ENCODE measurements at places on chromosomes 13 and 19. TPM values are rescaled to one million over a fixed set of nuclear protein-coding genes. Genes with fewer than 3 reads are reported as not detected.

The ZNF324 gene
- 9.0 TPM for total RNA-seq

The NKPD1 gene
- 0.16 TPM for total RNA-seq

The KCNK6 gene
- 3.6 TPM for total RNA-seq

The APLP1 gene
- 3.3 TPM for total RNA-seq

The ZNF845 gene
- total RNA-seq: 6.6 TPM

The ONECUT3 gene
- total RNA-seq: not detected

DNA sequence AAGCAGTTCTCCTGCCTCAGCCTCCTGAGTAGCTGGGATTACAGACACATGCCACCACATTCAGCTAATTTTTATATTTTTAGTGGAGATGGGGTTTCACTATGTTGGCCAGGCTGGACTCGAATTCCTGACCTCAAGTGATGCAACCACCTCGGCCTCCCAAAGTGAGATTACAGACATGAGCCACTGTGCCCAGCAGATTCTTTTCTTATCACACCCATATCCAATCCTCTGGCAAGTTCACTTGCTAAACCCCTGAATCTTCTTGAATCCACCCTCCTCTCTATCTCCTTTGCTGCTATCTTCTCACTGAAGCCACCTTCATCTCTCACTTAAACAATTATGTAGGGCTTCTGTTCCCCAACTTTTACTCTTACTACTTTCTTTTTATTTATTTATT lies 17.5 kb downstream of the TMEM143 start:
- H3K27me3 ChIP-seq: no peaks in the 10 kb centered on the region
- no peaks in the 10 kb centered on the region for H3K4me1 ChIP-seq
- H3K36me3 ChIP-seq: no peaks in the 10 kb centered on the region
- no peak for DNase-seq

- peak overlapping the region; percentile 29 for H3K27ac ChIP-seq
- peak overlapping the region; percentile 80 for H3K4me3 ChIP-seq
- H3K27me3 ChIP-seq: peaks cover 41% of the 10 kb centered on the region
- H3K4me1 ChIP-seq: no peaks in the 10 kb centered on the region
- peak; percentile 51 for DNase-seq
Observed at GRCh38 chr13:71864986-71865873, 1.8 kb downstream of the DACH1 start.

- H3K4me3 ChIP-seq: no peak overlapping the region
- no peaks in the 10 kb centered on the region for H3K36me3 ChIP-seq
- H3K27ac ChIP-seq: no peak overlapping the region
- H3K4me1 ChIP-seq: no peaks in the 10 kb centered on the region
Observed at GRCh38 chr13:21344662-21345176, 114.4 kb downstream of the ZDHHC20 start.

The ARHGAP33 gene
- total RNA-seq: 12.8 TPM

DNA sequence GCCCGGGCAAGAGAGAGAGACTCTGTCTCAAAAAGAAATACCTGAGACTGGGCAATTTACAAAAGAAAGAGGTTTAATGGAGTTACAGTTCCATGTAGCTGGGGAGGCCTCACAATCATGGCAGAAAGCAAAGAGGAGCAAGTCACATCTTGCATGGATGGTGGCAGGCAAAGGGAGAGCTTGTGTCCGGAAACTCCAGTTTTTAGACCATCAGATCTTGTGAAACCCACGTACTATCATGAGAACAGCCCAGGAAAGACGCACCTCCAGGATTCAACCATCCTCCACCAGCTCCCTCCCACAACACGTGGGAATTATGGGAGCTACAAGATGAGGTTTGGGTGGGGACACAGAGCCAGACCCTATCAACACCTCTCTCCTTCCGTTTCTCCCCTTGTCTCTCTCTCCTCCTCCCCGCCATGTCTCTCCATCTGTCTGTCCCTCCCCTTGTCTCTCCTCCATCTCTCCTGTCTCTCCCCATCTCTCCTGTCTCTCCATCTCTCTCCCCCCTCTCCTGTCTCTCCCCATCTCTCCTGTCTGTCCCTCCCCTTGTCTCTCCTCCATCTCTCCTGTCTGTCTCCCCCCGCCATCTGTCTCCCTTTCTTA lies 10.0 kb downstream of the POLR2E start:
- H3K27me3 ChIP-seq: no peaks in the 10 kb centered on the region
- no peaks in the 10 kb centered on the region for H3K4me1 ChIP-seq
- no peak overlapping the region for H3K27ac ChIP-seq

DNA sequence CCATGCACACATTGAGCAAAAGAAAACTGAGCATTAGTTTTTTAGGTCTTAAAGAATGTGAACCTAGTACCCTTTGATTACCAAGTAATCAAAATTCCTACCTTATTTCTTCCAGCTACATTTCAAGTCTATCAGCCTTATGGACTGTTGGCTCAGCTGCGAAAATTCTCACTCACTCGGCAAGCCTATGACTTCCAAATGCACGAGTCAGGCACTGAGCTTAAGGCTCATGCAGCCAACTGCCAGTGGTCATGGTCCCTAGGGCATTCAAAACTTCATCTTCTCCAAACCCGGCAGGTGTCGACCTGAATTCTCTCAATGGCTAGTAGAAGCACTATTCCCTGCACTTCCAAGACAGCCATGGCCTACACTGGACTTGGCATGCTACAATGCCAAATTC lies 41.2 kb downstream of the RUBCNL start:
- no peaks in the 10 kb centered on the region for H3K36me3 ChIP-seq
- H3K4me1 ChIP-seq: no peaks in the 10 kb centered on the region
- no peaks in the 10 kb centered on the region for H3K27me3 ChIP-seq
- no peak overlapping the region for H3K4me3 ChIP-seq
- no peak overlapping the region for H3K27ac ChIP-seq

The OR4F17 gene
- total RNA-seq: not detected

- peak within 1 kb of the TSS; percentile 91 for H3K27ac ChIP-seq
- no peaks in the 10 kb centered on the region for H3K27me3 ChIP-seq
- peak within 1 kb of the TSS; percentile 77 for H3K4me3 ChIP-seq
- peak; percentile 74 for DNase-seq
- H3K36me3 ChIP-seq: no peaks in the 10 kb centered on the region
Observed at GRCh38 chr13:110561344-110562035, at the start of gene RAB20. Gene RAB20, minus strand, starts transcription at chr13:110561722. Its CDS starts 203 bp downstream, at chr13:110561519.

DNA sequence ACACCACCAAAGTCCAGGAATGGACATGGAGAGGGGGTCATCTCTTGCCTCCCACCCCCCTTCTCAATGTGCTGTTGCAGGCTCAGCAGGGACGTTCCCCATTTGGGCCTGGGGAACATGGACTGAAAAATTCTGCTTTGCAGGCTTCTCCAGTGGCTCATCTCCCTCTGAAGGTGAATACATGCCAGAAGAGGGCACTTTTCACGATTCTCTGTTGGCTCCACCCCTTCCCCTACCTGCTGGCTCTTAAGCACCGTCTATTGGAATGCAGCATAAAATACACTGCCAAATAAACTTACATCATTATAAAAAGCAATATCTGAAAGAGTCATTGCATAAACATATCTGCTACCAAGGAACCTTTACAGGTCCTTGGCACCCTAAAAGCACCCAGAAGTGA lies 35.7 kb downstream of the NHLRC3 start:
- no peaks in the 10 kb centered on the region for H3K4me1 ChIP-seq
- no peaks in the 10 kb centered on the region for H3K36me3 ChIP-seq
- no peak overlapping the region for H3K4me3 ChIP-seq
- peaks cover 12% of the 10 kb centered on the region for H3K27me3 ChIP-seq
- no peak for DNase-seq

DNA sequence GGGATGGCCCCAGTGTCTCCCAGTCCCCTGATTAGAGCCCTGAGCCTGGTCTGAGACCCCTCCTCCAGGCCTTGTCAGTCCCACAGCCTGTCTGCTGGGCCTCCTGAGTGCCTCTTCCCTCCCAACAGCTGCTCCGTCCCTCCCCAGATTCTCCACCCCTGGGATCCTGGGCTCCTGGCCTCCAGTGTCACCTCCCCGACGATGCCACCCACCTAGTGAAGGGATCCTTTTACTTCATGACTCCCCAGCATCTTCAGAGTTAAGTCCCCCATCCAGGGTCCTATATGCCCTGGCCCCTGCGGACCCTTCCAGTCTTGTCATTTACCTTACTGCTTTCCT lies 4.4 kb upstream of the PRX start:
- H3K27ac ChIP-seq: peak overlapping the region; percentile 96
- DNase-seq: no peak
- peaks cover 13% of the 10 kb centered on the region for H3K4me1 ChIP-seq
- no peaks in the 10 kb centered on the region for H3K27me3 ChIP-seq
- H3K4me3 ChIP-seq: no peak overlapping the region
- H3K36me3 ChIP-seq: no peaks in the 10 kb centered on the region

- no peaks in the 10 kb centered on the region for H3K36me3 ChIP-seq
- DNase-seq: no peak
- H3K4me3 ChIP-seq: no peak overlapping the region
- no peaks in the 10 kb centered on the region for H3K4me1 ChIP-seq
Observed at GRCh38 chr13:54194233-54195024, 1165.8 kb downstream of the OLFM4 start.

DNA sequence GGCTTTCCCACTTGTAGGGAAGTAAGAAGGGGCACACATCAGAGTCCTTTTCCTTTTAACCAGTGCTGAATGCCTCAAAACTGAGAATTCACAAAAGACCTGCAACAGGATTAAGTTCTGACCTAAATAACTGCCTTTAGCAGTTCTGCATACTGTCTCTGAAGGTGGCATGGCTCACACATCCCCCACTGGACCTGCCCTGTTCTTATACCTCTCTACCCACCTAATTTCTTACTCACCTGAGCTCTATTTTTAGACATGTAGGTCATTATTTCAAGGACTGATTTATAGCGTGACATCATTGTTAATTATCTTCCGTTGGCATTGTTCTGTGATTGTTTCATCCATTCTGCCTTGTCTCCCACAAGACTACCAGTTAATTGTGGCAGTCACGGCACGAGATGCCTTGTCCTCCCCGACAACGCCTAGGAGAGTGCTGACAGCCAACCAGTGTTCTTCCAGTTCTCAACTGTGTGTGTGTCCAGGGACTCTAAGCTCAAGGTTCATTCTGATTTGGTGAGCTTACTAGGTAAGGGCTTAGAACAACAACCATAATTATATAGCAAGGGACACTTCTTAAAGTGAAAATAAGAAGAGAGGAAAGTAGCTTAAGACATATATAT lies 27.1 kb upstream of the UBL3 start:
- no peak overlapping the region for H3K27ac ChIP-seq
- no peak for DNase-seq
- no peaks in the 10 kb centered on the region for H3K4me1 ChIP-seq
- no peaks in the 10 kb centered on the region for H3K27me3 ChIP-seq
- H3K4me3 ChIP-seq: no peak overlapping the region
